ENCODE measurements at places on chromosomes 12 and 14.

DNA sequence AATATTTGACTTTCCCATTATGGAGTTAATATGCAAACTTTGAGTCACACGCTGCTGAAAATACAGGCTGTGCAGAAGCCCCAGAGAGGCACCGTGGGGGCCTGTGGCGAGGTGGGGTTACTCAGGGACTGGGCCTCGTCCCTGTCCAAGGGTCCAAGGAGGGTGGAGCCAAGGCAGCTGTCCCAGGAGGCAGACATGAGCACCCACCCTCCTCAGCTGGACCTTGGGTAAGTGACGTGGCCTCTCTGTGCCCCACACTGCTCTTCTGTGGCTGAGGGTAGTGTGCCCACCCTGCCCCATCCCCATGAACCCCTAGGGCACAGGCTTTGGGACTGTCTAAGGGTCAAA is 39.4 kb downstream of the FAM222A start:
- no peak for DNase-seq

DNA sequence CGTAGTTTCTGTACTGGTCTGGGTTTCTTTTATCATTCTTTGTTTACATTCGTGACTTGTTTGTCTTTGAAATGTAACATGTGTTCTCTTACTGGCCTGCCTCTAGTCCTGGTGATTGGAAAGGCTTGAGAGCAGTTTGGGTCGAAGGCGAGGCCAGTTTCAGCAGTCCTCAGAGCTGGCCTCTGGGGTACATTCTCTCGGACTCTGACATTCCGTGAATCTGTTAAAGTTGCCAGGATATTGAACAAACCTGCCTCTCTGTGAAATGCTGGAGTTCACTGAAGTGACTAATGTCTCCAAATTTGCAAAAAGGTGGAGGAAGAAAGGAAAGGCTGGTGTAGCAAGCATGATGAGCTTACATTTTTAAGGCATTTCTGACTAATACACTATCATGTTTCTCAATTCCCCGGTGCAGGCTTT is 1.5 kb downstream of the PLEKHA5 start:
- no peak for DNase-seq

- DNase-seq: no peak
Observed at GRCh38 chr14:99838639-99839134, 45.5 kb downstream of the EML1 start.

- no peak for DNase-seq
Observed at GRCh38 chr14:53401646-53402045, 248.5 kb upstream of the DDHD1 start.

- DNase-seq: peak; percentile 29
Observed at GRCh38 chr14:61472011-61472672, 150.8 kb downstream of the PRKCH start.

- no peak for DNase-seq
Observed at GRCh38 chr12:59164226-59164625, 243.9 kb upstream of the LRIG3 start.

Data from stimulated activated CD8-positive, alpha-beta memory T cell treated with anti-CD3 and anti-CD28 coated beads, Interleukin-7, amount 100 ng/mL, for 4 hours (primary cell).